Stimulated activated CD8-positive, alpha-beta memory T cell treated with anti-CD3 and anti-CD28 coated beads, Interleukin-7, amount 100 ng/mL, for 24 hours (primary cell): ENCODE measurements at places on chromosomes 13 and 19.

DNA sequence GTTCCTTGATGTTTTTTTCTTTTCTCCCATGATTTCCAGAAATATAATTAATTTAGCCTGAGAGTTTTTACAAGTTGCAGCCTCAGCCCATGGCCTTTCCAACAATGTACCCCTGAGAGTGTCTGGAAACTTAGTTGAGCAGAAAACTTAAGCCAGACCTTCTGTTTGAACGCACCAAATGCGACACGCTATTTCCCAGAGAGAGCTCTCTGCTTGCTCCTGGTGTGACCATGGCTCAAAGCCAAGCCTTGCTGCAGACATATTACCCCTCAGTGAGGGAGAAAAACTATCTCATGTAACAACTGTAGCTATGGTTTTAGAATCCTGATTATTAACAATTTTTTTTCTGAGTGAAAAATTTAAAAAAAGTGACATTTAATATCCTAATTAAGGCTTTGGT is 1204.5 kb upstream of the SLC10A2 start:
- DNase-seq: no peak

- DNase-seq: no peak
These were observed 1.2 kb upstream of the DCLK1 start for GRCh38 chr13:36132376-36132775.

- DNase-seq: no peak
These were observed 11.3 kb upstream of the MKNK2 start for GRCh38 chr19:2062389-2062729.

- no peak for DNase-seq
These were observed 9.6 kb upstream of the PRKD2 start for GRCh38 chr19:46726551-46726950.

DNA sequence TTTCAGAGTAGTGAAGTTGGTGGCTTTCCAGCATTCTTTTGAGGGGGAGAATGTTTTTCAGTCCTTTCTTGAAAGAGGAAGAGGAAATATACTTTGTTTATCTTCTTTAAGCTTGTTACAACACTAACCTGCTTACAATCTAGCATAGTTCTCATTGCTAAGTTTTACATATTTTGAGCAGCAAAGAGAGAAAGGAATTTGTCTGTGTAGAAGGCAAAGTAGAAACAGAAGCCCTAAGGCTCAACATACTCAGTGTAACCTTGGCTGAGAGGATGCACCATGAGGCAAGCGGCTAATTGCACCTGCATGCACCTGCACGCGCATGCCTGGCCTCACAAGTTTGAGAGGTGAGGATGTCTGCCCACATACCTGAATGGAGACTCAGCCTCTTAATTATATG is 2.2 kb downstream of the FRY start:
- no peak for DNase-seq

DNA sequence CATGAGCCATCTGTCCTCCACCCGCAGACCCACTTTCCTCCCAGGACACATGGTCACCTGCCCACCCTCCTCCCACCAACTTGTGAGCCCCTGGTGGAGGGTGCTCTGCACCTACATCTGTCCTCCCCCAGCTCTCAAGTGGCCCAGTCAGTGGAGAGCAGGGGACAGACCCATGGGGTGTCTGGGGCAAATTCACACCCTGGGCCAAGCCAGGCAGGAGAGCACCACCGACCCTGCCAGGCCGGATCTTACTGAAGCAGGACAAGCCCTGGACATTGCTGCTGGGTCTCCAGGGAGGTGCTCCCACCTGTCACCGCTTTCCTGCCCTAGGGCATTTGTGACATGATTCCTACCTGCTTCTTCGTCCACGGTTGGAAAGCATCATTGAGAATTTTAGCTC is 221.6 kb downstream of the TUBA3C start:
- no peak for DNase-seq
